ENCODE measurements at places on chromosomes 4 and X.

DNA sequence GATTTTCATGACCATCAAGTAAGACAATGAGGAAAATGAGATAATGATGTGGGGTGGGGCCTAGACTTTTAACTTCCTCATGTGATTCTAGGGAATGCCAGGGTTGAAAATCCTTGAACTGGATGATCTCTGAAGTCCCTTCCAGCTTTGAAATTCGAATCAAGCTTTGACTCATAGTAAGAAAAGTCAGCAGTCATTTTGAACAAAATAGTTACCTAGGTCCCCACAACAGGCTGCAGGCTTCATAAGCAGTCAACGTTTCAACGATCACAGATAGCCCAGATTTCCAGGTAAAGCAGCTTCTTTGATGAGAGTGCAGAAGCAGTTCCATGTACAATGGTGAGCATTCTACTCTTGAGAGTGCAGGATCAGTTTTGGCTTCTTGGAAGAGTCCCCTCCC is 93.7 kb downstream of the GRIA3 start:
- DNase-seq = no peak

DNA sequence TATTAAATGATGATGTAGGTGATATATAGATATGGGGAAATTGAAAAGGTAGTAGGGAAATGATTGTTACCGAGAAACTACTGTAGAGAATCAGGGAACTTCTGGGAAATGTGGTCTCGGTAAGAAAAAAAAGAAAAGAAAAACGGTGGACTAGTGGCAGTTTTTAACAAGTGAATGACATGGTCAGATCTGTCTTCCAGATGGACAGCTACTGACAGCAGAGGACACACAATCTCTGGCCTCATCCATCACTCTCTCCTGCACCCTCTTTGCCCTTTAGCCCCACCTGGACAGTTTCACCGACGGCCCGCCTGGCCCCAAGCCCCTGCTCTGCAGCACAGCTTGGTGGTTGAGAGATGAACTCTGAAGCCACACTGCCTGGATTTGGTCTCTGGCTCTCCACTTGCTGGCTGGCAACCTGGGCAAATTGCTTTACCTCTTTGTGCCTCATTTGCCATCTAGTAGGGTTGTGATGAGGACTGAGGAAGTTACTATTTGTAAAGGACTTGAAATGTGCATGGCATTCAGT is 23.4 kb downstream of the RBM47 start:
- no peak for DNase-seq

- DNase-seq = no peak
Measured at GRCh38 chr4:149248191-149248764, 567.4 kb downstream of the IQCM start.

DNA sequence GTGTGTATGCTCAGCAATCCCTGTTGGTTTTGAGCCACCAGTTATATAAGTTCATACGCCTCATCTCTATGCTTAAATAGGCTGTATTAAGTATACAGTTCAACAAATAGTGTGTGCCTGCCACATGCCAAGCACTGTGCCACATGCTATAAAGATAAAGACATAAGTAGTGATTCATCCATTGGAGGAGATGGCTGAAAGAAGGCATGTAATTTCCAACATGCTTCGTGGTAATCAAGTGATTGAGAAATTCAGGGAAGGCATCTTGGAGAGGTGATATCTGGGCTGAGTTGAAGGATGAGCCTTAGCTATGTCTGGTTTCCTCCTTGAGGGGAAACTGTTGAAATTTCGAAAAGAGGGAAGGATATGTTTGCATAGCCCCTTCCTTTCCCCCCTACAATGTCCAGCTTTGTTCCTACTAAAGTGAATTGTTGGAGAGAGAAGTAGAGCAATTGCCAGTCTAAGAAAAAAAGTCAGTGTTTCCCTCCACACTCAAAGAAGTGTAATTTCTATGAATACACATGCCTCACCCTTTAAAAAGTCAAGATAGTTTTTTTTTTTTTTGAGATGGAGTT is 96.5 kb downstream of the ARHGAP10 start:
- no peak for DNase-seq

DNA sequence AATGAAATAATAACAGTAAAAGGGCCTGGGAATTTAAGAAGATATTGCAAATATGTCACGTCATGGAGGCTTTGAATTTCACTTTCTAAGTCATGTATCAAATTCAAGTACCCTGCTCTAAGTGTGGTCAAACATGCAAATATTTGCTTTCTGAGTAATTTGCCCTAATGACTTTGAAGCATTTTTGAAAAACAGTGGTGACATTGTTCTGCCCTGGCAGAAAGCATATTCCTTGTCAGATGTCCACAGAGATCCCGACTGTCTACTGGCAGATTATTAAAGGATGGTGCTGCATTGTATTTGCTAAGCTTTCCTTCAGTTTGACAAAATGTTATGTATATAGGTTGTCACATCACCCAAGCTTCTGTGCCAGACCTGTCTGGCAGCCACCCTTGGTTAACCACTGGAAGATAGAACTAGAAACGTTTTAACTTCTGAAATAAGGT is 92.5 kb downstream of the ANK2 start:
- DNase-seq = no peak

GRCh38 chrX:332916-333610 is 14.5 kb upstream of the GTPBP6 start:
- DNase-seq = no peak

DNA sequence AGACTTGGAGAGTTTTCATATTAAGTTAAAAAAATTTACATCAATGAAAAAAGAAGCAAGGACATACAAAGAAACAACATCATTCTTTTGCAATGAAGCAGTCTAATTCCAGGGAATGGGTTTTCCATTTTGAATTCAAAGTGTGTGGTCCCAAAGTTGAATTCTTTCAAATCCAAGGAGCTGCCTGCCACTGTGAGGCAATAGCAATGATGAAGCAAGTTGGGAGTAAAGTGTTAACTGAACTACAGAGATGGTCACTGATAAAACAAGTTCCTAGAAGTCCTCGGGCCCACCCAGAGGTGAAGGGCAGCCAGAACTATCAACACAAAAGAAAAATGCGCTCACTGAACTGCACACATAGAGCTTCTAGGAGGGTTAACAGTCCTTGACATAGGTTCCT is 115.9 kb downstream of the RAB28 start:
- no peak for DNase-seq

Data from GM12878 (cell line).